ENCODE measurements at places on chromosomes 7 and 10. TPM values are rescaled to one million over a fixed set of nuclear protein-coding genes. Genes with fewer than 3 reads are reported as not detected.

SNX8 gene
- total RNA-seq = 12.1 TPM

FAM24B gene
- total RNA-seq = 2.3 TPM

NUTM2B gene
- 0.75 TPM for total RNA-seq

CD36 gene
- 300 TPM for total RNA-seq
